ENCODE measurements at places on chromosomes 7 and 10.
A peak's percentile ranks its signal among the peaks of the same experiment; 100 is the strongest.

- peak; percentile 35 for DNase-seq
These were observed 222.1 kb downstream of the GLI3 start for GRCh38 chr7:42014625-42015618.

GRCh38 chr7:1913466-1914282 lies 243.6 kb downstream of the ELFN1 start:
- DNase-seq, result no peak

DNA sequence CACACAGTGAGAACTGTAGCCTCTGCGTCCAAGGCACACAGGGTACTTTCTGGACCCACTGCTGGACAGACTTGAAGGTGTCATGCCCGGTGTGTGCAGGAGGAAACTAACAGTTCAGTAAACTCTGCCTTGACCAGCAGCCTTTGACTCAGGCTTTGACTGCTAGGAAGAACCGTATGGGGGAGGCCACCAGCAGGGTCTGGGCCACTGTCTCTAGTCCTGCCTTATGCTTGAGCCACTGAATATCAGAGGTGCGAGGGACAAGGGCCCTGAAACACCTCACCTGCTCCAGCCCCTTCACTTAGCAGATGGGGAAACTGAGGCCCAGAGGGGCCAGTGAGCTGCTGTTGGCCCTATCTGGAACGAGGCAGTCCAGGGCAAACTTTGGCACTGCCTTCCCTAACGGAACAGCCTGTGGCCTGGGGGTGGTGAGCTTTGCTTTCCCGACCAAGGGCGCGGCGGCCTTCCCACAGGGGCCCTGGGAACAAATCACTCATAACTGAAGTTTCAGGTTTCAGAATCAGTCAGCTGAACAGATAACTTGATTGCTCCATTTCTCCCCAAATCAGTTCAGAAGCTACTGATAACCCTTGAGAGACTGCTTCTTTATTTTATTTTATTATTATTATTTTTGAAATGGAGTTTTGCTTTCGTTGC lies 130.0 kb downstream of the FAM53B start:
- no peak for DNase-seq

DNA sequence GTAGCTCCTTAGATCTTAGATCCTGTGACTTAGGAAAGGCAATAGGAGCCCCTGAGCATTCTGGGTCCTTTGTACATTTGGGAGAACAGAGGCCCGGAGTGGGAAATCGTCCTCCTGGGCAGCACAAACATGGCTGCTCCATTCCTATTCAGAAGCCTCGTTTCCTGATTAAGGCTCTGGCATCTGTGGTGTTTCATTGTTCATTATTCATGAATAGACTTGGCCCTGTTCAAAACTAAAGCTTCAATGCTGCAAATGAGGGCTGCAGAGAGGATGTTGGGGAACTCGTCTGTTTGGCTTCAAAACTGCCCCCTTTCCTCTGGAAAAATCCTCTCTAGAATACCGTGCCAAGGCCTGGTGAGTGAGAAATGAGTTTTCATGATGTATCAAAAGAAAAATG lies 3.4 kb upstream of the HTRA1 start:
- DNase-seq, result no peak

DNA sequence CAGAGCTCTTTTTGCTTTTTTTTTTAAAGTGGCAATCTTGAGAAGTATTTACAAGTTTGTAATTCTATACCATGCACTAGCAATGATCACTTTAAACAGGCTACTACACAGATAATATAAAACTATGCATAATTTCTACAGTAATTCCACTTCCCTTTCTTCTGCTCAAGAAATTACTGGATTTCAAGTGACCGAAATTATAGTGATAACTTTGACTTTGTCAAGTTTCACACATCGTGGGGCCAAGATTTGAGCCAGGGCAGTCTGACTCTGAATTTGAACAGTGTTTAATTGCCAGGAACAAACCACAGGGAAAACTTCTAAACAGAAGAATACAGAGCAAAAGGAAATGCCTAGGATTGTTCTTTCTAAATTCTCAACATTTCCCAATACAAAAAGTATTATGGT lies 288.3 kb upstream of the MKLN1 start:
- no peak for DNase-seq

Data from HL-60 (cell line).